ENCODE measurements at places on chromosomes 12 and 14. TPM values are rescaled to one million over a fixed set of nuclear protein-coding genes. Genes with fewer than 3 reads are reported as not detected.

GRCh38 chr14:65472189-65472588 is 59.7 kb downstream of the FUT8 start:
- H3K36me3 ChIP-seq = peaks cover 3% of the 10 kb centered on the region
- H3K4me3 ChIP-seq = no peak overlapping the region
- H3K4me1 ChIP-seq = peaks cover 15% of the 10 kb centered on the region
- no peak for DNase-seq

DNA sequence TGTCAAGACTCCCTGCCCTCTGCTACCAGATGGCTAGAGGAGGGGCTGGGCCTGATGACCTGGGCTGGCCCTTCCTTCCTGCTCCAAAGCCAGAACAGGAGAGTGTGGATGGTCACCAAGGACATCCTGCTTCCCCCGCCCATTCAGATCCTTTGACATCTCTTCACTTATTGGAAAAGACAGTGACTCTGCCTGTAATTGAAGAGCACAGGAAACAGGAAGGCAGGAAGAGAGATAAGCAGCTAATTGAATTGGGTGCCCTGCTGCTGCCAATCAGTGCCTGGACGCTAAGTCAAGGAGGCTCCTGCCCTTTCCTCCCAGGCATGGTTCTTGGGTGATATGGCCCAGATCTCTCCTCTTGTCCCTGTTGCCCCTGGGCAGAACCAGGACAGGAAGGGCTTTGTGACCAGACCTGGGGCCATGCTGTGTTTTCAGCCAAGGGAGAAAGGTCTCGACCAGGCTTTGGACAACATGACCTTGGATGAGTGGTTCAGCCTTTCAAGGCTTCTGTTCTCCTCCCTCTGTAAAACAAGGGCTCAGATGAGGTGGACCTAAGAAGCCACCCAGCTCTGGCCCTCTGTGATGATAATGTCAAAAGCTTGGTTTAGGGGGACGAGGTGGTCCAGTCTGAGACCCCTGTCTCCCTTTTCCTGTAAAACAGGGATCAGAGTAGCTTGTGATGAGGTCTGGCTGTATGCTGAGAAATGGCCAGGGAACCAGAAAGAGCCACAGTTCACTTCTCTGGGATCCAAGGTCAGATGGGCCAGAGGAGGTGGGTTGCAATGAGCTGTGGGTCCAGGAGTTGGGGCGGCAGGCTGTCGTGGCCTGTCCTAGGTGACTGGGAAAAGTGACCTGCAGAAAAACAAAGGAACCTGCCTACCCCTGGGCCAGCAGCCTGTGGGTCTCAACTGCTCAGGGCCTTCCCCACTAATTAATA is 38.8 kb downstream of the FAM222A start:
- H3K4me1 ChIP-seq = no peaks in the 10 kb centered on the region
- no peaks in the 10 kb centered on the region for H3K36me3 ChIP-seq
- no peak overlapping the region for H3K4me3 ChIP-seq
- DNase-seq = no peak
- H3K27me3 ChIP-seq = no peaks in the 10 kb centered on the region

- H3K36me3 ChIP-seq = no peaks in the 10 kb centered on the region
- no peak for DNase-seq
- no peaks in the 10 kb centered on the region for H3K27me3 ChIP-seq
- no peak overlapping the region for H3K27ac ChIP-seq
Observed at GRCh38 chr12:99454539-99455172, 192.9 kb upstream of the GARIN6 start.

- H3K27me3 ChIP-seq = no peaks in the 10 kb centered on the region
- H3K4me1 ChIP-seq = no peaks in the 10 kb centered on the region
- H3K4me3 ChIP-seq = no peak overlapping the region
- no peaks in the 10 kb centered on the region for H3K36me3 ChIP-seq
- H3K27ac ChIP-seq = no peak overlapping the region
Observed at GRCh38 chr14:62289471-62289870, 527.3 kb downstream of the SNAPC1 start.

DNA sequence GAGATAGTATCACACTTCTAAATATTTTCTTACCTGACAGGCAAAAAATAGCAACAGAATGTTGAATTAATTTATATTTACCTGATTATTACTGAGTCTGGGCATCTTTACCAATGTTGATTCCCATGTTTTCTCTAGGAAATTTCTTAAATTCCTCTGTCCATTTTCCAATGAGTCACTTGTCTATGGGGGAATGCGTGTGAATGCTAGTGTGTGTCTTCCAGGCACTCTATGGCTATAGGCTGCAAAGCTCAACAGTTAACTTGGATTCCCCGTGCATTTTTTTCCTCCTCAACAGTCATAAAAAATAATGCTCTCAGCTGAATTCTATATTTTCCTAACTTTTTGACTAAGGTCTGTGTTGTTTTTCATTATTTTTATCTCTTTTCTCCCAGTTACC is 1385.8 kb upstream of the FLRT2 start:
- no peak for DNase-seq
- H3K27me3 ChIP-seq = no peaks in the 10 kb centered on the region
- H3K4me3 ChIP-seq = no peak overlapping the region
- H3K4me1 ChIP-seq = no peaks in the 10 kb centered on the region
- H3K27ac ChIP-seq = no peak overlapping the region

DNA sequence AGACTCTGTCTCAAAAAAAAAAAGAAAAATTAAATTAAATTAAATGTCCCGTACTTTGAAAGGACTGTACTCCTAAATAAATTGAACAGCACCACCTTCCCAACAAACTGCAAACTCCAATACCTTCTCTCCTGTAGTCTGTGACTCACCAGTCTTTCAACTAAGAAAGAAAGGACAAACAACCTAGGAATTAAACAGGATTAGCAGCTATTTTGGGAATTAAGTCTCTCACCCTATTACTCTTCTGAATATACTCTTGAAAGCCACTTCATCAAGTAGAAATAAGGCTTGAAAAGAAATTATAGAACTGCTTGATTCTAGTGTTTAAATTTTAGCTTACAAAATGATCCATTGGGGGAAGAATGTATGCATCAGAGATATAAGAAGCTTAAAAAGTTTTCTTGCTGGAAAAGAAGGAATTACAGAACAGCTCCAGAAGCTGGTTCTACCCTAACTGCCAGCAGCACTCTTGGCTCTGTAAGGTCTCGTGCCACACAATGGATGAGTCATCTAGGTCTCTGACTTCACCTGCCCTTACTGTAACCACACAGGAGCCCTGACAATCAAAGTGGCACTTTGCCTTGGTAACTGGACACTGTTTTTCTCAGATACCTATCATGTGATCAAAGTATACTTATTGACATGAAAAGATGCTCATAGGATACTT is 57.0 kb upstream of the CERS5 start:
- no peaks in the 10 kb centered on the region for H3K36me3 ChIP-seq
- no peak overlapping the region for H3K27ac ChIP-seq
- no peaks in the 10 kb centered on the region for H3K27me3 ChIP-seq

DNA sequence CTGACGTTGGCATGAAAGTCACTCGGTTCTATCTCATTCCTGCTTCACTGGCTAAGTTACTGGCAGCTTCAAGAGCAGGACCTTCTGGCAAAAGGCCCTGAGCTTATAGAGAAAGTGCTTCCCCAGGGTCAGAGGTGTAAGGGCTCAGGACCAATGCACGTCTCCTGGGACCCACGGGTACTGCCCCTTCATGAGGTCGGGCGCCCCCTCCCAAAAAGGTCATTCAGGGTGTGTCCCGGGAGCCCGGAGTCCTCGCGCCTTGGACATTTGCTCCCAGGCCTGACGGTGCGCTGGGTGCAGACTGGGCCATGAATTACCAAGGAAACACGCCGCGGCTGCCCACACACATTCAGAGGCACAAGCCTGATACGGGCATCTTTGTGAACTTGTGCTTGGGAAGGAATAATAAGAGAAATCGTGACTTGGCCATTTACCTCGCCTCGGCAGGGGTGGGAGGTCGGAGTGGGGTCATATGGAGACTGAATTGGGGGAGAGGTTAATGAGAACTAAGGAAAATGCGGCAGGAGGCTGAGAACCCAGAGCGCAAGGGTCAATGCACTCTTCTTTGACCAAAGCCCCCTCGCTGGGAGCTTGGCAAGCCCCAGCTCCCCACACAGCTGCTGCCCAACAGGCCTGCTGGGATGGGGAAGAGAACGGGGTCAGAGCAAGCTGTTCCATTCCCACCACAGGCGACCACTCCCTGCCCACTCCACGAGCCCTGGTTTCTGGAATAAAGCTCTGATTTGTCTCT is 15.7 kb upstream of the SLC6A12 start:
- H3K27me3 ChIP-seq = peaks cover 3% of the 10 kb centered on the region
- H3K4me3 ChIP-seq = no peak overlapping the region
- H3K4me1 ChIP-seq = no peaks in the 10 kb centered on the region
- H3K27ac ChIP-seq = no peak overlapping the region

DNA sequence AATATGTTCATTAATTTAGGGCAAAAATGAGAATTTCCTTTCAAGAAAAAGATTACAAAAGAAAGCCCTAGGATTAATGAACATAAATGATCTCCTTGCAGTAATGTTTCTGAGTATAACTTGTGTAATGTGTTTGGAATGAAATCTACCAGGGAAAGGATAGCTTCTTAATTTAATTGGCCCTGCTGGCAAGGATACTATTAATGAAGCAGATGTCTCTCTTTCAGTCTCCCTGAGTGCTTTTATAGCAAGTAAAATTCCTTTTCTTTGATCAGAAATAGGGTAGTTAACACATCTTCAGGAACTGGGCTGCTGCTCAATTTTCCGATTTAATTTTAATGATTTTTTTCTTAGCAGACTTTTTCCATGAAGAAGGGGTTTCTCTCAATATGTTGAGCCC is 379.4 kb upstream of the PDE3A start:
- H3K27me3 ChIP-seq = no peaks in the 10 kb centered on the region
- no peak overlapping the region for H3K27ac ChIP-seq
- DNase-seq = no peak
- no peaks in the 10 kb centered on the region for H3K36me3 ChIP-seq
- no peak overlapping the region for H3K4me3 ChIP-seq
- H3K4me1 ChIP-seq = no peaks in the 10 kb centered on the region

DNA sequence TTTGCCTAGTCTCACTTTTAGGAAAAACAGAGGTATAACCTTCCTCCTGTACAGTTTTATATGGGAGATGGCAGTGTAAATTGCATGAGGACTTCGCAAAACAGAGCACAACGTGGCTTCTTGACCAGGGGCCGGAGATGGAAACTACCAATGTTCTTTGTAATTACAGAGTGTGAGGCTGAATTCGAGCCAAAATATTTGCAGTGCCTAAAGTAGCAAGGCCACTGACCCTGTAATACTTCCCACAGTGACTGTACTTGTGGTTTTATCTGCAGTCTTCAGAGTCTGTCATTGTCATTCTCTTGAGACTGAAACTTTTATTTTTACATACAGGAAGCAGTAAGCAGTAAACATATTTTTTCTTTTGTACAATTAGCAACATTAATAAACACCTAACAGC is 98.9 kb downstream of the RERG start:
- H3K36me3 ChIP-seq = no peaks in the 10 kb centered on the region
- DNase-seq = no peak
- H3K4me3 ChIP-seq = no peak overlapping the region
- H3K4me1 ChIP-seq = no peaks in the 10 kb centered on the region

- no peak overlapping the region for H3K27ac ChIP-seq
- H3K27me3 ChIP-seq = no peaks in the 10 kb centered on the region
- no peak overlapping the region for H3K4me3 ChIP-seq
Observed at GRCh38 chr14:69323999-69324282, 64.0 kb downstream of the GALNT16 start.

DNA sequence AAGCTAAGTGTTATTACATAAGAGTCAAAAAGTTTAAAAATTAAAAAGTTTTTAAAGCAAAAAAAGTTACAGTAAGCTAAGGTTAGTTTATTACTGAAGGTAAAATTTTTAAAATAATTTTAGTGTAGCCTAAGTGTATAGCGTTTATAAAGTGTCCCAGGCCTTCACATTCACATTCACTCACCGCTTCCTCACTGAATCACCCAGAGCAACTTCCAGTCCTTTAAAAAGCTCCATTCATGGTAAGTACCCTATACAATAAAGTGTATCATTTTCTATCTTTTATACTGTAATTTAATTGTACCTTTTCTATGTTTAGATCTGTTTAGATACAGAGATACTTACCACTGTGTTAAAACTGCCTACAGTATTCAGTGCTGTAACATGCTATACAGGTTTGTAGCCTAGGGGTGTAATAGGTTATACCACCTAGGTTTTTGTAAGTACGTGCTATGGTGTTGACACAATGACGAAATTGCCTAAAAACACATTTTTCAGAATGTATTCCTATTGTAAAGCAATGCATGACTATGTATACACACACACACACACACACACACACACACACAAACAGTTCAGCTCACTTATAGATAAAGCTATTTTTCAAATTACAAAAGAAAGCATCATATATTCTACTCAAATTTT is 3.7 kb downstream of the CLEC14A start:
- H3K4me1 ChIP-seq = peaks cover 19% of the 10 kb centered on the region
- peaks cover 23% of the 10 kb centered on the region for H3K27me3 ChIP-seq
- no peak overlapping the region for H3K27ac ChIP-seq
- DNase-seq = no peak
- H3K4me3 ChIP-seq = no peak overlapping the region

DNA sequence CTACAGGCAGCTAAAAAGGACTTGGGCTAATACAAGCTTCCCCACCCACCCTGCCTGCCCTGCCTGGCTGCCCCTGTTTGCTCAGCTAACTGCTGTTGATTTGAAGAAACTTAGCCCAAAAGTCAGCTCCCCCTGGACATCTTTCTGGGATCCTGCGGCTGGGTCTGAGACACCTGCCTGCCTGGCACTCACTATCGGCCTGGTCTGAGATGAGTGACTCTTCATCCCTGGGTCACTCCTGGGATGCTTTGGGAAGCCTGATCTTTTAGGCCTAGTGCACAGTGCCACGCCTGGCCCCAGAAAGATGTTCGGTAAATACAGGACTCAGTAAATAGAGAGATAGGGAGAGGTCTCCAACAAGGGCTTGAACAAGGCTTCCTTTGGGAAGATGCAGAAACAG is 211.3 kb upstream of the DIO3 start:
- no peak for DNase-seq
- H3K4me1 ChIP-seq = no peaks in the 10 kb centered on the region
- H3K36me3 ChIP-seq = no peaks in the 10 kb centered on the region
- no peak overlapping the region for H3K27ac ChIP-seq

DNA sequence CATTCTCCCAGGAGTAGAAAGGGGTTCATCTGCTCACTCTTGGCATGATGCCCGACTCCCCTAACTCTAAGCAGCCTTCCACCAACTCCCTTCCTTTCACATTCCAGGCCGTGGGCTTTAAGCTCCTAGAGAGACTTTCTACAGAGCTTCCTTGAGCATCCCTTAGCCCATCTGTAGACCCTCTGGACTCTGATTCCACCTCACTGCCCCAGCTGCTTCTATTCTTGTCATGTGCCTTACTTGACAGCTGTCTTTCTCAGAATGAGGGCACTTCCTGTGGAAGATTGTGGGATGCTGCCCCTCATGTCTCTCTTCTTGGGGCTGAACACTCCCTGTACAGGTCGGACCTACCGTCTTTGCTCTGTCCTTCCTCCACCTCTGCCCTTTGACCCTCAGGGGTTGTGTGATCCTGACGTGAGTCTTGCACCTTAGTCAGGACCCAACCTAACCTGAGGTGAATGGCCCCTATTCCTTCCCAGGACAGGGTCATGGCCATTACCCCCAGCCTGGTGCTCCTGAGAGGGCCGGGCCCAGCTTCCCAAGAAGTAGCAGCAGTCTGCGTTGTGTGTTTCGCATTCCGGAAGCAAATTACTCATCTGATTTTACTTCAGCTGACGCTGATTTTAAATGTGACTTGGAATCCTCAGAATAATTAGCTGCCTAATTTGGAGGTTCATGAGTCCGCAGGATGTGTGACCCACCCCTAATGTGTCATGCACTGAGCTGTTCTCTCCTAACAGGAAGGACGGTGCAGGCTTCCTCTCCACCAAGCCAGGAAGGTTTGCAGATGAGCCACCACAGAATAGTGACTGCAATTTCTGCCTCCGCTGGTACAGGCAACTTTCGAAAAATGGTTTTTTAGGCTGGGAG is 2.7 kb upstream of the GALNT6 start:
- H3K4me3 ChIP-seq = peak overlapping the region; percentile 6
- peaks cover 62% of the 10 kb centered on the region for H3K4me1 ChIP-seq
- H3K36me3 ChIP-seq = no peaks in the 10 kb centered on the region
- H3K27me3 ChIP-seq = no peaks in the 10 kb centered on the region

Gene VDR
- 0.93 TPM for total RNA-seq

Gene SLCO1B3
- not detected for total RNA-seq
